Globus pallidus (tissue), 1 donor: ENCODE measurements at places on chromosomes 3 and 15.

DNA sequence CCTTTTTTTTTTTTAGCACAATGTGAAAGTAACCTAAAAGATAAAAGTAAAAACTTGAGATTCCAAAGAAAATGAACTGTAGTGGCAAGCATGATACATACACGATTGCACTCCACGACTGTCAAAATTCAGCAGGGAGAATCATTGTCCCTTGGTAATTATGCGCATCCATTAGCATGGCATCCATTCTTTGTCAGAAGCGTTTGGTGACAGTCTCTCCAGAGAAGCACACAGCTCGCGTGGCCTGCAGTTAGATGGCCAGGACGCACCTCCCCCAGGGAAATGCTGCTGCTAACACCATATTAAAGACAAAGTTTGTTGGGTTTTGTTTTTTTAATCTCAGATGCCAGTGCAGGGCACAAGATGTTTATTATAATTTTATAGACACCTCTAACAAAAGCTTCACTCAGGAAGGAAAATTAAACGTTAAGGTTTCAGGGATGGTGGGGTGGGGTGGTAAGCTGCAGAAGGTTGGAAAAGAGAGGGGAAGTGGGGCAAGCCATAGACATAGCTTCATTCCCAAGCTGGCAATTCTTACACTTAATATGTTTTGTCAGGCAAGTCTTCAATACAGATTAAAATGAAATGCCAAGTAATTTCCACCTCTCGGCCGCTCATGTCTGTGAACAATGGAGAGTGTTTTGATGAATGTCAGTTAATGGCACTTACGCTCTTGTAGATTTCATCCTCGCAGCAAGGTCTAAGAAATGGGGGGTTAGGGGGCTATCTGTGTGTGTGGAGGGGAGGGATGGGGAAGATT, 142.8 kb upstream of the TOPAZ1 start:
- peak; percentile 42 for DNase-seq

GRCh38 chr3:189836795-189837194, 205.6 kb downstream of the TP63 start:
- DNase-seq: no peak

GRCh38 chr15:64851503-64851840, 9.8 kb downstream of the PLEKHO2 start:
- DNase-seq: no peak

DNA sequence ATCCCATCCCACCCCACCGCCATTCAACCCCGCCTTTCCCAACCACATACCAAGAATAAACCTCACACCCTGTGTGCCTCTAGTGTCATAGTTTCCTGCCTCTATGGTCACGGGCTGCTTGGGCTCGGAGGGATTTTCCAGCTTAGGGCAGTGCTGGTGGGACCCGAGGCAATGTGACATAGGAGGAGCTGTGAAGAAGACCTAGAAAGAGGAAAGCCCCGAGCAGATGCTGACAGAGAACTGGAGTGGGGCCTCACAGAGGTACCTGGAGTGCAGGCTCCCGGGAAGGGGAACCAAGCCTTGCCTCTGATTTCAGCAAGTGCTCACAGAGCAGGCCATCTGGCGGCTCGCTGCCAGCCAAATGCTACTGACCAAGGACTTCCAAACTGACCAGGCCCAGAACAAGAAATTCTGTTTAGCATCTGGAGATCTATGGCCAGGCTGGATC, 27.5 kb downstream of the BHLHE40 start:
- no peak for DNase-seq

- DNase-seq: no peak
These were observed 53.2 kb upstream of the CHRNA7 start for GRCh38 chr15:31977138-31977537.

GRCh38 chr3:49790626-49791411, 4.5 kb upstream of the IP6K1 start:
- DNase-seq: no peak

- DNase-seq: no peak
These were observed 24.8 kb upstream of the RBMS3 start for GRCh38 chr3:29255854-29256696.

- DNase-seq: no peak
These were observed 4.9 kb upstream of the MYZAP start for GRCh38 chr15:57586661-57587424.

DNA sequence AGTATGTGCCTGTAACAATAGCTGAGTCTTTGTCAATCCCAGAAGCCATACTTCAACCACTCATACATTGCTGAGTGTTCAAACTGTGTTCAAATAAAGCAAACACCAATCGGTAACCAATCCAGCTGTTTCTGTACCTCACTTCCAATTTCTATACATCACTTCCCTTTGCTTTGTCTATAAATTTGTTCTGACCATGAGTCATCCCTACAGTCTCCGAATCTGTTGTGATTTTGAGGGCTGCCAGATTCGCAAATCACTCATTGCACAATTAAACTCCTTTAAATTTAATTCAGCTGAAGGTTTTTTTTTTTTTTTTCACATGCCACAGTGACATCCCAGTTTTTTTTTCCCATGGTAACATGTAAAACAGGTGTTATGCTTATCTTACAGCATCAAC, 870.3 kb downstream of the NAALADL2 start:
- no peak for DNase-seq

DNA sequence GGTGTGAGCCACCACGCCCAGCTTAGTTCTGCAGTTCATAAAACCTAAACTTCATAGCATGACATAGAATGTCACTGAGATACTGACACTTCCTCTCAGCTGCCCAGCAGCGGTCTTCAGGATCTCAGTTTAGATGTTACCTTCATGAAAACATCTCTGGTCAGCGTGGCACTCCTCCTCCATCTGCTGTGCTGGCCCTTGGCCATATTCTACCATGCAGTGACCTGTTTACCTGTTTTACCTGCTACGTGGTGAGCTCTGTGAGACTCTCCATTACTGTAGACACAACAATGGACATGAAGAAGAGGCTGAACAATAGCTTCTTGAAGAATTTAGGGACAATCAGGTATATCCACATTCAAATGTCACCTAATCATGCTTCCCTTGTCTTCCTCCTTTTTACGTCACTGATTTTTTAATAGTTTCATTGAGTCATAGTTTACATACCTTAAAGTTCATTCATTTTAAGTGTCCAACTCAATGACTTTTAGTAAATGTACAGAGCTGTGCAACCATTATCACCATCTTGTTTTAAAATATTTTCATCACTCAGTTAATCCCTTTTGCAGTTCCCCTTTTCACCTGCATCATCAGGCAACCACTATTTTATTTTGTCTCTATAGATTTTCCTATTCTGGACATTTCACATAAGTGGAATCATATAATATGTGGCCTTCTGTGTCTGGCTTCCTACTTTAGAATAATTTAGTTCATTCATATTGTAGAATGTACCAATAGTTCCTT, 32.2 kb upstream of the PTPN23 start:
- DNase-seq: no peak

GRCh38 chr3:134325061-134325705, 49.1 kb downstream of the AMOTL2 start:
- DNase-seq: no peak

DNA sequence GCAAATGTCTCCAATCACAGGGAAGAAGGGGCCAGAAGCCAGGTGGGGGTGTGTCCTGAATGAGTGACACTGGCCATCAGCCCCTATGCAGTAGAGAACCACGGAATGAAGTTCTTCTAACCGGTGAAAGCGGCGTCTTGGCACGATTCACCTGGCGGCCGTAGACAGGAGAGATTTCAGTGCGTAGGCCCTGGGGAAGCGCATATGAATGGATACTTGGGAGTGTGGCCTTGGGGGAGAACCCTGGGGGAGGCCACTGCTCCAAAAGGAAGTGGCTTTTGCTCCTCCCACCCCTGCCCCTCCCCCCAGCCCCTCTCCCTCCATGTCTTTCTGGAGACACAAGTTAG, 43.6 kb downstream of the RBPMS2 start:
- DNase-seq: no peak

GRCh38 chr3:152729906-152730305, 105.0 kb upstream of the P2RY1 start:
- no peak for DNase-seq

DNA sequence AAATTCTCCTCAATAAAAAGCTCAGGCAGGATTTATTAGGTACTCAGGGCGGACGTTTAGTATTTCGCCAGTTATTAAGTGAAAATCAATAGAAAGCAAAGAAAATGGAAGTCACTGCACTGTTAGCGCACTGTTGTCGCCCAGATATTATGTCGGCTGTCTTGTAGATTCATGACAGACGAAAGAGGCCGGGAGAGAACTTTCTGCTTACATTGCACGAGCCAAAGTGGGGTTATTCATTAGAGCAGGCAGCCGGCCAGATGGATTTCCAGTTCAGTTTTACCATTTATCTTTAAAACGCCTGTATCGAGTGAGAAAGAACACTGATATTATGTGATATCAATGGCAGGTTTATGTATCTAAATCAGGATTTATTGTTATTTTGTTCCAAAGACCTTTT, 866.0 kb upstream of the NR2F2 start:
- no peak for DNase-seq

DNA sequence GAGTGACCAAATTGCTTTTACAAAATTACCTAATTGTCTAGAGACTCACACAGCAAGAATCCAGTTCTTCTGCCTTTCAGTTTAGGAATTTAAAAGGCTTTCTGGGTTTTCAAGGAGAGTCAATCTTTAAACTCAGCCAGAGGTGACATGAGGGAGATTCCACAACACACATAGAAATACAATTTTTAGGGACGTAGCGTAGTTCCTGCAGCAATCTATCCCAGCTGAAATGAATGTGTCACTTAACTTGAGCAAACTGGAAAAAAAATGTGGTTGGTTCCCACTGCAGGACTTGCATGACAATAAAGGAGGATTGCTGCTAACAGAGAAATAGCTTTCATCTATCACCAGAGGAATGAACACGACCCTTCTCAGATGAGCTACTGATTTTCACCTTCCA, 269.7 kb downstream of the OTOL1 start:
- DNase-seq: no peak
